GM13977 (cell line): ENCODE measurements at places on chromosomes 3 and 15.
A peak's percentile ranks its signal among the peaks of the same experiment; 100 is the strongest.

GRCh38 chr3:14388201-14388600 is 14.2 kb upstream of the SLC6A6 start:
- no peak for DNase-seq

- peak; percentile 61 for DNase-seq
These were observed 62.2 kb upstream of the AKAP13 start for GRCh38 chr15:85318048-85318731.

GRCh38 chr3:141388823-141389621 is 20.7 kb downstream of the ZBTB38 start:
- DNase-seq, result no peak

DNA sequence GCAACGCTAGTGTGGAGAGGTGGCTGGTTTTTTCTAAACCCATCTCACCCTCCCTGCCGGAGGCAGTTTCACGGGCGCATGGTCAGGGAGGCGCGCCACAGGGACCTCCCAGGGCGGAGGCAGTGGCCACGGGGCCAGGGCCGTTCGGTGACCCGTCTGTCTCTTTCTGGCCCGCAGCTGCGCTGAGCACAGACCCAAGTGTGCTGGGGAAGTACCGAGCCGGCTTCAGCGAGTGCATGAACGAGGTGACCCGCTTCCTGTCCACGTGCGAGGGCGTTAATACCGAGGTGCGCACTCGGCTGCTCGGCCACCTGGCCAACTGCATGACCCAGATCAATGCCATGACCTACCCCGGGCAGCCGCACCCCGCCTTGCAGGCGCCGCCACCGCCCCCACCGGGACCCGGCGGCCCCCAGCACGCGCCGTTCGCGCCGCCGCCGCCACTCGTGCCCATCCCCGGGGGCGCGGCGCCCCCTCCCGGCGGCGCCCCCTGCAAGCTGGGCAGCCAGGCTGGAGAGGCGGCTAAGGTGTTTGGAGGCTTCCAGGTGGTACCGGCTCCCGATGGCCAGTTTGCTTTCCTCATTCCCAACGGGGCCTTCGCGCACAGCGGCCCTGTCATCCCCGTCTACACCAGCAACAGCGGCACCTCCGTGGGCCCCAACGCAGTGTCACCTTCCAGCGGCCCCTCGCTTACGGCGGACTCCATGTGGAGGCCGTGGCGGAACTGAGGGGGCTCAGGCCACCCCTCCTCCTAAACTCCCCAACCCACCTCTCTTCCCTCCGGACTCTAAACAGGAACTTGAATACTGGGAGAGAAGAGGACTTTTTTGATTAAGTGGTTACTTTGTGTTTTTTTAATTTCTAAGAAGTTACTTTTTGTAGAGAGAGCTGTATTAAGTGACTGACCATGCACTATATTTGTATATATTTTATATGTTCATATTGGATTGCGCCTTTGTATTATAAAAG is 1.8 kb downstream of the HES1 start:
- DNase-seq, result peak; percentile 87

GRCh38 chr3:140898340-140899180 is 43.1 kb upstream of the SLC25A36 start:
- peak; percentile 40 for DNase-seq

DNA sequence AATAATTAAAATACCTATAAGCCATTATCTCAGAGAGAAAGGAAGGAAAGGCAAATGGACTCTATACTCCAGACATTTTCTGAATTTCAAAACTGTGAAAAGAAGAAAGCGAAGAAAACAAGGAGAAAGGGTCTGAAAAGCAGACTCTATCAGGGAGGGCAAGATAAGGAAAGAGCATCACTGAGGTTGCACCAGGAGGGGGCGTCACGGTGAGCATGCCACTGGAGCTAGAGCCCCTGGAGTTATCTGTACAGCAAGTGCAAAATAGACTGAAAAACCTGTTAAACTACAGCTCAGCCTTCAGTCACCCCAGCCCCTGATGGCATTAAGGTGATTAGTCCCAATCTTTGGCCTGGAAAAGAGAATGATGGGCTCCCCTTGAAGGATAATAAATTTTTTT is 514.3 kb downstream of the GABRG3 start:
- DNase-seq, result no peak

- no peak for DNase-seq
These were observed 29.9 kb upstream of the CCR2 start for GRCh38 chr3:46324036-46324435.

DNA sequence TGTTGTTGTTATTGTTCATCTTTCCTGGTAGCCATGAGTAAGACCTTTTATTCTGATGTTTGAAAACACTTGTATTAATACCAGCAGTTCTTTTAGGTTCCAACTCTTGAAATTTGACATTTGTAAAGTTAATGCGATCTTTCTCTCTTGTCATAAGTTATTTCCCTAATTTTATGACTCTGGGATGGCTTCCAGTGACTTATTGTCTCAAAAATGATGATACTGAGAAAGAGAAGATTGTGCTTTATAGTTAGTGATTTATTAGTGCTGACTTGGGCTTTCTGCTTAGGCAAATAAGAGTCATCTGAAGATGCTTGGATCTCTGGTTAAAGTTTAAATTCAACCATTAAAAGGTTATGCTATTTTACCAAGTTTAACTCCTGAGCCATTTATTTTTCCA is 715.2 kb downstream of the GRM7 start:
- DNase-seq, result no peak

GRCh38 chr3:47661121-47661752 is 82.6 kb upstream of the CSPG5 start:
- DNase-seq, result no peak

GRCh38 chr15:25178835-25179672 is 224.3 kb downstream of the SNRPN start:
- DNase-seq, result peak; percentile 9

- DNase-seq, result no peak
These were observed 3.1 kb upstream of the MESP2 start for GRCh38 chr15:89772932-89773583.

GRCh38 chr3:110995461-110996231 is 76.0 kb upstream of the NECTIN3 start:
- no peak for DNase-seq

- DNase-seq, result no peak
These were observed 462 bp downstream of the IGDCC3 start for GRCh38 chr15:65377105-65377975.

GRCh38 chr15:82750831-82751180 is 41.1 kb upstream of the AP3B2 start:
- DNase-seq, result peak; percentile 31

DNA sequence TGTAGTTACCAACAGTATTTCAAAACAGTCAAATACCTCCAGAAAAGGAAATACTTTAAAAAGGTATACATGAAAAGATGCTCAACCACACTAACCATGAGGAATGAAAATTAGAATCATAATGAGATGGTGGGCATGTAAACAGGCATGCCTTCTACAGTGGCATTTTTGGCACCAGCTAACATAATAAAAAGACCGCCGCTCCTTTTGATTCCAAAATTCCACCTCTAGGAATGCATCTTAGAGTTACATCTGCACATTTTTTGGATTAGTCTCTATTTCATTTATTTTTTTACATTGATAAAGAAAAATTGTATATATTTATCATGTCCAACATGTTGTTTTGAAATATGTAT is 37.0 kb upstream of the SPTBN5 start:
- no peak for DNase-seq

GRCh38 chr3:14508505-14508819 is 31.7 kb downstream of the GRIP2 start:
- DNase-seq, result no peak

- peak; percentile 68 for DNase-seq
These were observed 74.8 kb upstream of the NTRK3 start for GRCh38 chr15:88331291-88331690.

- no peak for DNase-seq
These were observed 36.3 kb downstream of the BCHE start for GRCh38 chr3:165800970-165801369.

DNA sequence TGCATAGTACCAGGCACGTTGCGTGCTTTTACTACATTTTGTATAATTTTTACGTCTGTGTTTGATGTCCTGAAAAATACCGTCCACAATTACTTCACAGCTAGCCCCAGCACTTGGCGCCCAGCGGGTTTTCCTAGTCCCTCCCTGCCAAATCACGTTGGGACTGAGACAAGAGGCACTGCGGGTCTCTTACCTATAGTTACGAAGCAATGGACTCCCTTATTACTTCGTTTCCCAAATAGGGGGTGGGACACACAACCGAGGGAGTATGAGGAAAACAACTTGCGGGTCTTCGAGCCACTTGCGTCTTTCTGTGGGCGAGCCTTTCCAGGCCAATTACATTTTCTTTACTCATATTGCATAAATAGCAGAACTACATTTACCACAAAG is 620 bp upstream of the CMSS1 start:
- no peak for DNase-seq

DNA sequence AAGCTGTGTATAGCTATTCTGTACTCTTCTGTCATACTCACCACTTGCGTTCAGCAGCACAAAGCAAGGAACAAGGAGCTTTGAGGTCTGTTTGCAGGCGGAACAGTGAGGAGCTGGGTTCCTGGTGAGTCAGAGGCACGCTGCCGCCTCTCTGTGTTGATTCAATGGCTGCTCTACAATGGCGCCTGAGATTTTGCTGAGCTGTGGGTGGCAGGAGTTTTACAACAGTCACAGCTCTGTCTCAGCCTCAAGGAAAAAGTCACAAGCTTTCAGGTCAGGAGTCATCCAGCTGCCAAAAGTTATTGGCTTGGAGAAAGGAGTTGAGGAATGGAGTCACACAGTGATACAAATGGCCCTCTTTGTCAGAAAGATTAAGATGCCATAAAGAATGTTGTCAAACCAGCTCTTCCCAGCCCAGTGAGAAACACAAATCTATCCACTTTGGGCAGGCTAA is 98.1 kb downstream of the SSR3 start:
- no peak for DNase-seq

GRCh38 chr3:171850320-171850959 is 7.3 kb downstream of the TMEM212 start:
- DNase-seq, result no peak

DNA sequence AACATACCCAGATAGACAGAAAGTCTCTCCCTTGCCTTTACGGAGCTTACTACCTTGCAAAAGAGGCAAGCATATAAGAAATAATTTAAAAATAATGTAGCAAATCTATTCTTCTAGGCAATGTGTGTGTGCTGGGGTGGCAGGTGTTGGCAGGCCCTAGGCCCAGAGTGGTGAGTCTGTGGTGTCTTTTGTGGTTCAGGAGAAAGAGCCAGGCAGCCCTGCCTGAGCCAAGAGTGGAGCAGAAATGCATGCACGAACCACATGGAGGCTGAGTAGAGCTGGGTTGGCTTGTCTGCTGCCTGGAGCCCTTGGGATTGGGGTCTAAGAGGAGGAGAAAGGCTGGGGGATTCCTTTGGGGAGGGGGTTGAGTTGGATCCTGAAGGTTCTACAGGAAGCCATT is 70.2 kb upstream of the MYZAP start:
- no peak for DNase-seq

DNA sequence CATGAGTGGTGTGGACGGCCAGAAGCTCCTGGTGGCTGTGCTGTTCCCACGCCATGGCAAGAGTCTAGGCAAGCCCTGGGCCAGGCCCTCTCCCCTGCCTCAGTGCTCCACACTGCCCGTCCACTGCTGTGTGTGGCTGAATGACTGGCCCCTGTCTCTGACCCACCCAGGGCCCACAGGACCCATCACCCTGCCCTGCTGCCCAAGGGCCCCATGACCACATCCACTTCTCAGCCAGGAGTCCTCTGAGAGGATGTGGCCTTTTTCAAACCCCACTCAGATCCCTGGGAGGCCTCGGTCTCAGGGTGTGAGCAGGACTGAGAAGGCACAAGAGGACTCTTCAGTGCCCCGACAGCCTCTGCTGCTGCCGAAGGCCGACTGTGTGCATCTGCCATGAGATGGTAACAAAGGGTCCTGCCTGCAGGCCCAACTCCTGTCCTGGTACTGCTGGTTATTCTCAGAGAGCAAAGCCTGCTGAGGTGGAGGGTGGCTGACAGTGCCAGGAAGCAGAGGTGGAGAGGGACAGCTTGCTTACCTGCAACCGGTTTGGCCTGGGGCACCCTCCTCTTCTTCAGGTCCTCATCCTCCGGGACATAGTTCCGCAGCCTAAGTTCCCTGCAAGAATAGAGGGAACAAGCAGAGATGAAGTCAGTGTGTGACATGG is 47.5 kb downstream of the PTH1R start:
- no peak for DNase-seq

DNA sequence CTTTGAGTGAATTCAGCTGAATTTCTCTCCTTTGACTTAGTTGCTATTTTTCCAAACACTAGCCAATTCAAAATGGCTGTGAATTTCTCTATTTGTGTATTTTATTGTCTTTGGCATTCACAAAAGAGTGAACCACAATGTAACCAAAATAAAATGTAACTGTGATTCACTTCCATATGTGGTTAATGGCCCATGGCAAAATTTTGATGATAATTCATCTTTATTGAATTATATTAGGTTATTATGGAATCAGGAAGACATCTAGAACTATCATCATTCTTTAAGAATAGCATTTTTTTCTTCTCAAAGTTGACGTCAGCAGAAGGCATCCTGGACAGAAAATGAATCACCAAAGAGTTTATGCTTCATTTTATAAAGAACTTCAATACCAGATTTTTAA is 705.3 kb upstream of the NAALADL2 start:
- no peak for DNase-seq

DNA sequence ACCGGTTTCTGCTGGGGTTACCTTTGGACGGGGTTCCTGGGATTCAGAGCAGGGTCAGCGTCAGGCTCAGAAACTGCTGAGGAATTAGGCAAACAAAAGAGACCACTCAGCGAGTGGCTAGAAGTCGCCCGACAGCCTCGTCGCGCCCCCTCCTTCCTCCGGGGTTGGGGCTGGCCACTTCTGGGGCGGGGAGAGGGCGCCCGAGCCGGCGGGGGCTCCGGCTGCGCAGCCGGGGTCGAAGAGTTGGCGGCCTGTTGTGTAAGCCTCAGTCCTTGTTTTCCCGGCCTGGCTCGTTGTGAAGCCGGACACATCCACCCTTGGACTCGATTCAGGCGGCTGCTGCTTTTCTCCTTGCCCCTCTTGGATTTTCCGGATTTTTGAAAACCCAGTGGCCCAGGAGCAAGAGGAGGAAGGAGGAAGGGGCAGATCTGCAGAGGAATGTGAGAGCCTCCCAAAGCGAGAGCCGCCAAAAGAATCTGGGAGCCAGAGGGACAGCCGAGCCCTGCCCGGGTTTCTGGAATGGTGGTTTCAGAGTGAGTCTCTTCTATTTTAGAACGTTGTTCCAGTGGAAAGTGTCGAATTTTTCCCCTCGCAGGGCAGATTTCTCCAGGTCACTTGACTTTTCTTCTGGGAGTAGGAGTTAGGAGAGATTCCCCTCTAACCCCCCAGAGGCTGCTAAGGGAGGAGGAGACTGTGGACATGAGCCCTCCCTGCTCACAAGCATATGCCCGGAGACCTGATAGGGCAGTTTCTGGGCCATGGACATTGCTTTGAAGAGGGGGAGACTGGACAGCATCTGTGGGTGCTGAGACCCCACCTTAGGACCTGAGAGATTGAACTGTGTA is 666 bp downstream of the SNX33 start:
- no peak for DNase-seq
